NCI-H1436 (cell line): ENCODE measurements at places on chromosomes 7 and 10.

DNA sequence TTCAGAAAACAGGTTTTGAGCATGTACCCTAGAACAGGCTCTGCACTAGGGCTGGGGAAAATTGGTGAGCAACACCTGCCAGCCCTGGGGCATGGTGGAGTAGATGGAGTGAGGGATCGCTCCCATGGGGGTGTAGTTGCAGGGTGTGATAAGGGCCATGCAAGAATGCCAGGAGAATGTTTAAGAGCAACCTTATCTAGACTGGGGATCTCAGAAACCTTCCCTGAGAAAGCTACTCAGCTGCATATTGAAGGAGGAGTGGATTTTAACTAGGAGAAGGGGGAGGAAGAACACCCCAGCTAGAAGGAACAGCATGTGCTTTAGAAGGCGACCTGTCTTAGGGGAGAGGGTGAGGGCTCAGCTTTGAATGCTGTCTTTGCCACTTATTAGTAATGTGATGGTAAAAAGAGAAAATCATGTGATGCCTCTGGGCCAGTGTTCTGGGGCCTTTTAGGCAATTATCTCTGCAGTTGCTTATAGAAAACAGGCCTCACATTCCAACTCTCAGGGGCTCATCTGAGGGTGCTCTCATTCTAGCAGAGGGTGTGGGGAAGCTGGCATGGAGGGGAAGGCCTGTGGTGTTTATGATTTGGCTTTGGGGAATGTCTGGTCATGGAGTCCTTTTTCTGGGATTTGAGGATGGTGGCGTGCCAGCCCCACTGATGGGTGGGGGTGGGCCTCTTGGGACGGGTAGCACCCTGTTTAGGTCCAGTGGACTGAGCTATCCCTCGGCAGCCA lies 225.4 kb downstream of the BMPER start:
- no peak for DNase-seq

- DNase-seq: peak; percentile 78
Observed at GRCh38 chr7:117119192-117119924, 166.1 kb downstream of the ST7 start.

GRCh38 chr10:61548364-61548763 lies 95.2 kb upstream of the TMEM26 start:
- DNase-seq: no peak

DNA sequence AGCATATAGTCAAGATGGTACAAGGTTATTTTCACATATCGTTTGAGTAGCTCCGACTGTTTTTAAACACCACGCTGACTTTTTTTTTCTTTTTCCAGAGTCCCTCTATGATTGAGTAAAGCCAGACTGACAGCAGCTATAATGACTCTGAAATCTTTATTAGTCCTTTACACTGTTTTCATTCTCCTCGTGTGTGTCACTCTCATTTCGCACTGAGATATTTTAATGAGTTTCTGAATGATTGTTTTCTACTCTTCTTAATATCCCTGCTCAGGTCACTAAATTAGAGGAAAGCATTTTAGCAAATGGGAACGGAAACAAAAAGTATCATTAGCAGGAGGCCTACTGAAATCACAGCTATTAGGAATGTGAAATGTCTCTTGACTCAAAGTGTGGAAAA lies 162.3 kb upstream of the MTPN start:
- no peak for DNase-seq

DNA sequence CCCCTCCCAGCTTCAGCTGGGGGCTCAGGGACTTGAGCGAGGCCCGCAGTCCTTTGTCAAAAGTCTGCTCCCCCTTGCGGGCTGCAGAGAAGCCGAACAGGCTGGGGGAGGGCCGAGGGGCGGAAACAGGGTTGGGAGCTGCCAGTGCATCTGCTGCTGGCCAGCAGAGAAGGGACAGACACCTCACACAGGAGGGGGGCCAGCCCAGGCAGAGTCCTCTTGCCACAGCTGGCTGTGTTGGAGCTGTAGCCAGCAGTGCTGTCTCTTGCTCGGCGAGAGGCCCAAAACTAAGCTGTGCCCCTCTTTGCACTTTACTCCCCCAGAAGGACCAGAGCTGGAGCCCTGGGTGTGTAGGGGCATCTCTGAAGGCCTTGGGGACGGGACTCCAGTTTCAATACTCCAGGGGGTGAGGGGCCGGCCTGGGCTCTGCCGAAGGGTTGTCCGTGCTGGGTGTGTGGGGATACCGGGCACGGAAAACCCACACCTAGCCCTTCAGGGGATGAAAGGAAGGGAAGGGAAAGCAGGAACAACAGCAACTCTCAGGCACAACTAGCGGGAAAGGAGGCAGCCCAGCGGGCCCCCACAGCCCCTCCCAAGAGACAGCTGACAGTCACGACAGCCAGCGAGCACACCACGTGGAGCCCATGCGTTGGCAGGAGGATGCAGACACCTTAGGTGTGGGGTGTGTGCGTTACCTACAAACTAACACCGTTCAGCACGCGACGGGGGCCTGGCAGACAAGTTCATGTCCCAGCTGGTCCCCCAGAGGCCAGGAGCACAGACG lies 17.8 kb downstream of the YKT6 start:
- no peak for DNase-seq

GRCh38 chr10:108252771-108253170 lies 1088.3 kb upstream of the SORCS1 start:
- no peak for DNase-seq

- DNase-seq: peak; percentile 29
Observed at GRCh38 chr10:58781873-58782488, 269.3 kb downstream of the BICC1 start.

DNA sequence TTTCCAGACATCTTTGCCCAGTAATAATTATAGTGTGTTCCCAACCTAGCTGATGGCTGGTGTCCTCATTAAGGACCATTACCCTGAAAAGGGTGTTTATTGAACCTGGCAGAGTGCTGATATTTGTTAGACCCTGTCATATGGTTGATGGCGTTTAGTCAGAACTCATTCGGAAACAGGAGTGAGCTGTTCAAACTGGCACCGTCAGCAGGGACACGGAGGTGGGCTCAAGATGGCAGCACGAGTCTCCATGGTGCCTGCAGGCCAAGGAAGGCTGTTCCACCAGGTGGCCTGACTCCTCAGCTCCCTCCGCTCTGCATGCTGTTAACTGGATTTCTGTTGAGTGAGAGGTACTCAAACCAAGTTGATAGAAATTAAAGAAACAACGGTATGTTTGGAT lies 589.1 kb upstream of the MGMT start:
- DNase-seq: no peak

- no peak for DNase-seq
Observed at GRCh38 chr10:77993620-77994019, 35.7 kb downstream of the POLR3A start.

DNA sequence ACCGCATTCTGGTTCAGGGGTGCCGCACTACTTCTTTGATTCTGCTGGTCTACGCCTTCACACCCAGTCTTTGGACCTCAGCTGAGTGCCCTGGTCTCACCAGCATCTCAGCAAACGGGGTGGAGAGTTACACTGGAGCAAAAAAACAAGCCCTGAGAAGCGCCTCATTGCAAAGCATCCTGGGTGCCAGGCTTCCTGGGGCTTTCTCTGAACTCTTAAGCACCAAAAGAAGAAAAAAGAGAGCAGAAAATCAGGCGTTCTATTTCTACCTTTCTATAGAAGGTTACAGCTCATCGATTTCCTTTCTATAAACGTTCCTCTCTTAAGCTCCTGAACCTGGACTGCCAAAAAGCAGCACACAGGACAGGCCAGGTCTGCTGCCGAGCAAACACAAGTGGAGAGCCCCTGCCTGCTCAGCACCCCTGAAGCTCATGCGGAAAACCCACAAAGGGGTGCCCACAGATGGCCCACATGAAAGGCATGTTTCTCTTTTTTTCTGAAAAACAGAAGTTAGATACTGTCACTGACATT lies 217.9 kb downstream of the SFMBT2 start:
- DNase-seq: no peak

DNA sequence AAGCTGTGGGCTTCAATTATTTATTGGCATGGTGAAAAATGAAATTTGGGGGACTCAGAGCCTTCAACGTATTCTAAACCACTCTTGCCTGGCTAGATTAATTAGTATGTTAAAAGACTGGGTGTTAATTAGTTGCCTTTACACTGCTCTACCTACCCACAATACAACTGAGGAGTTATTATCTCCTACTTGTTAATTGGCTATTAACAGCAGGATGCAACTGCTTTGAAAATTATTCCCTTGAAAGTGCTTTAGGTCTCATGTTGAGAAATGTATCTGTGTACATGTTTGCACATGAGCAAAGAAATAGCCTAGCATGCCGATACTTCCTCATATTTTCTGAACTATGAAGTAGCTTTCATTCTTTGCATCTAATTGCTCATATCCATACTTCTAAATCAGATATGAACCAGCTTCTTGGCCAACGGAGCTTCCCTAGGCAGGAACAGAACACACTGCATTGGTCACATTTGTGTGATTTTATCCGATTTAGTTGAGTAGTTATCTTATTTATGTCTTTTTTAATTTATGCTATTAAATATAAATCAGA lies 155.8 kb downstream of the GPAM start:
- no peak for DNase-seq

GRCh38 chr7:4513450-4513849 lies 168.6 kb upstream of the FOXK1 start:
- no peak for DNase-seq

DNA sequence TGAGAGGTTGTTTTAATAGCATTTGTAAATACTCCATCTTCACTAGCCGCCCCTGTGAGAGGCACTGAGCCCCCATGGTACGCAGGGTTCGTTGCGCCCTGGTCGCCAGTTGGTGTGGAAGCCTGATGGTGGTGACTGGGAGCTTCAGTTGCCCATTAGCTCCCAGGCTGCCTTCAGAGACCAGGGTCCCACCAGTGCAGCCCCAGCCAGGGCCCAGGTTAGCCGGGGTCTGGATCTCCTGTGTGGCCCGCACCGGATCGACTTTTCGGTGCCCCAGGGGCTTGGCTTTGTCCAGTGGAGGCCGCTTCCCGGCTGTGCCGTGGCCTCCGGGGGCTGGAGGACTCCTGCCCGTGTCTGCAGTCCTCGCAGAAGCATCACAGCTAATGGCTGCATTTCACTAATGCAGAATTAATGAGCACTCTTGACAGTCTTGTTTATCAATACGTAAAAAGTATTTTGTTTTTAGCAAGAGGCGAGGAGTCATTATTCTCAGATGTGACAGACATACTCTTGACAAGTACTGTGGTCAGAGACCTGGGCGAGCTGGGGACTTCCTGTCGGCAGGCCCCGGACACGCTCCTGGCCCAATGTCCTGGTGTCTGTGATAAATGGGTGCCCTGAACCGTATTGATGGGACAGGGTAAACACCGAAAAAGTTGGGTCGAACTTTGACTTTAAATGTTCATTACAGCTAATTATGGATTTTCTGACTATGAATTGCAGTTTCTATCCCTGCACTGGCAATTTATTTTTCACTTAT lies 99.8 kb downstream of the NKX6-2 start:
- no peak for DNase-seq

- no peak for DNase-seq
Observed at GRCh38 chr7:85947767-85948166, 695.9 kb upstream of the GRM3 start.

DNA sequence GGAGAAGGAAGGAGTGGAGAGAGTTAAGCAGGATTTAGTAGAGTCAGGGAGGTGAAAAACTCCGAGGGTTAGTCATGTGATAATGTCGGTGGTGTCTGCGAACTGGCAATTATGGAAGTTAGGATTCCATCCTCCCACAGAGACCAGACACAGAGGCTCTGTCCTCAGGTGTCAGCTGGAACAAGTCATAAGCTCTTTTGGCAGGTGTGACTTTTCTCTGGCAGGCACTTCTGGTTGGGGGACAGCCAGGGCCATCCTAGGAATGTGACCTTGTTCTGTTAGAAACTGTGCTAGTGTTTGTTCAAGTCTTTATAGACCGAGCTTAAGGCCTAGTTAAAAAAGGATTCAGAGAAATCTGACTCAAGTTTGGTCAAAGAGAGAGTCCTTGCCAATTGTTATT lies 371.0 kb downstream of the DPP6 start:
- no peak for DNase-seq

GRCh38 chr7:151796871-151797537 lies 79.9 kb downstream of the PRKAG2 start:
- DNase-seq: no peak

GRCh38 chr7:70316745-70317144 lies 718.5 kb downstream of the AUTS2 start:
- no peak for DNase-seq

DNA sequence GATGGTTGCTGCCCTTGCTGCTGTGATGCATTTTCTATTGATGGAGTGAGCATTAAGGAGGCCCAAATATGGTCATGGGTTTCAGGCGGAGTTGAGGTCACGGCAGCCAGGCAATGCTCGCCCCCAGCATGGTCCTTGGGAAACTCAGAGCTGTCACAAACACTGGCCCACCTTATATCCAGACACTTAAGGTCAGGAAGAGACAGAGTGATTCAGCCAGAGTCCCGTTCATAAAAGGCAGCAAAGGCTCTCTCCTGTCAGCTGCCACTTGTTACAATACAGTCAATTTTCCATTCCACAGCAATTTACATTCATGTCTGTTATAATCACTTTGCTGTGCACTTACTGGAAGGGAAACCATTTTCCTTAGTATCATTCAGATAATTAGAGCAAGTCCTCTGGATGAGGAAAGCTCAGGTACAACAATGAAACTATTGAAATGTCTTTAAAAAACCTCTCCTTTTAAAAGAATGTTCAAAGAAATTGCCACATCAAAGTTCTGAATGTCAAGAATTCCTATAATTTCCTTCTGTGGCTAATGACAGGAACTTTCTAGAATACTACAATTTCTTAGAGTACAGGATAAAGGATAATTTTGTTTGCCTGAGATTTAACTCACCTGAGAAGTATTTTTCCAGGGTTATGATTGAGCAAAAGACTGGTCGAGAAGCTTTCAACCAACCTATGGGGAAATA lies 14.8 kb upstream of the ANKRD1 start:
- DNase-seq: no peak

DNA sequence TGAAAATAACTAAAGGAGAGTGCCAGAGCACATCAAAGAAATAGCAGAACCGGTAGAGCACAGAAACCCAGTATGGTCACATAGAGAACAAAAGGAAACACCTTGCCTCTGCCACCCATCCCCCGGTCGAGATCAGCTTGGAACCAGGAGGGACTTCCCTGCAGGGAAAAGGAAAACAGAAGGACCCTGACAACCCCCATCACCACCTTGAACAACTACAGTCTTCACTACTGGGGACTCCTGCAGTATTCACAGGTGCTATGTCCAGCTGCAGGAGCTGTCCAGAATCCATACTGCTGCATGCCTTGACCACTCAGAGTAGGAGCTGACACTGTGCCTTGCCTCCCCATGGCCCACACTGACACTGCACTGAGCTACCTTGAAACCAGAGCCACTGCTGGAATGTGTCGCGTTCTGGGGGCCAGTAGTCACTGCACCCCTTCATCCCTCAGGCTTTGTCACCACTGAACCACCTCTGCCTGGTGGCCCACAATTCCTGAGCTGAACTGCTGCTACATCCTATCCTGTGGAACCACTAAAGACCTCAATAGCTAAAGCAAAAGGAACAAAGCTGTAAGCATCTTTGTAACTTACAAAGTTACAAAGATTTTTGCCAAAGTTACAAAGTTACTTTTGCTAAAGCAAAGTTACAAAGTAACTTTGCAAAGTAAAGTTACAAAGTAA lies 66.8 kb downstream of the TRIL start:
- no peak for DNase-seq

DNA sequence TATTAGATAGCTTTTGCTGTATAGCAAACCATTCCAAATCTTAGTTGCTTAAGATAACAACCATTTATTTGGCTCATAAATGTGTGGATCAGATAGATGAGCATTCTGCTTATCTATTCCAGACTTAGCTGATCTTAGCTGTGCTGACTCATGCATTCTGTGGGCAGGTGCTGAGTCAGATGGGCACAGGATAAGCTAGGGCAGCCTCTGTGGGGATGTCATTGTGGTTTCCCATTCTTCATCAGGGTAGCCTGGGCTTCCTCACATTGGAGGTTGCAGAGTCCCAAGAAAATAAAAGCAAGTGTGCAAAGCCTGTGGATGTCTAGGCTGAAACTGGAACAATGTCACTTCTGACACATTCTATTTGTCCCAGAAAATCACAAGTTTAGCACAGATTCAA lies 917.0 kb downstream of the TYW1 start:
- no peak for DNase-seq
